ENCODE measurements at places on chromosomes 4 and X.

DNA sequence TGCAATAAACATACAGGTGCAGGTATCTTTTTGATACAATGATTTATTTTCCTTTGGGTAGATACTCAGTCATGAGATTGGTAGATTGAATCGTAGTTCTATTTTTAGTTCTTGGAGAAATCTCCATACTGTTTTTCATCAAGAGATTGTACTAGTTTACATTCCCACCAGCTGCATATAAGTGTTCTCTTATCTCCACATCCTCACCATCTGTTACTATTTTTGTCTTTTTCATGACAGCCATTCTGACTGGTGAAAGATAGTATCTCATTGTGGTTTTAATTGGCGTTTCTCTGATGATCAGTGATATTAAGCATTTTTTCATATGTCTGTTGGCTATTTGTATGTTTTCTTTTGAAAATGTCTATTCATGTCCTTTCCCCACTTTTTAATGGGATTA lies 202.2 kb downstream of the RAPGEF2 start:
- no peak for DNase-seq

DNA sequence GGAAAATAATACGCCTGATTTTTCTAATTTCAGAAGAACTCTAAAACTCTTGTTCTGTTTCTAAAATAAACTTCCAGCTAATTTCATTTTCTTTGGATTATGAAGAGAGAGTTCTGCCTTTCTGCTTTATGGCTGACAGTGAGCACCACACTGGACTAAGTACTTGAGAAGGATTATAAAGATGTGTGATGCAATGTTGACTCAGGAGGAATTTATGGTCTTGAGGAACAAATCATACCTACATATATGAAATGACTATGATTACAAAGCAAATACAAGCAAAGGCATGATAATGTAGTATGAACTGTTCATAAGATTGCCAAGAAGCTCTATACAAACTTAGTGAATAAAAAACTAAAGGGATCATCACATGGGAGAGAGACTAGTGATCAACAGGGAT lies 13.0 kb upstream of the SLC25A5 start:
- DNase-seq = peak; percentile 25

DNA sequence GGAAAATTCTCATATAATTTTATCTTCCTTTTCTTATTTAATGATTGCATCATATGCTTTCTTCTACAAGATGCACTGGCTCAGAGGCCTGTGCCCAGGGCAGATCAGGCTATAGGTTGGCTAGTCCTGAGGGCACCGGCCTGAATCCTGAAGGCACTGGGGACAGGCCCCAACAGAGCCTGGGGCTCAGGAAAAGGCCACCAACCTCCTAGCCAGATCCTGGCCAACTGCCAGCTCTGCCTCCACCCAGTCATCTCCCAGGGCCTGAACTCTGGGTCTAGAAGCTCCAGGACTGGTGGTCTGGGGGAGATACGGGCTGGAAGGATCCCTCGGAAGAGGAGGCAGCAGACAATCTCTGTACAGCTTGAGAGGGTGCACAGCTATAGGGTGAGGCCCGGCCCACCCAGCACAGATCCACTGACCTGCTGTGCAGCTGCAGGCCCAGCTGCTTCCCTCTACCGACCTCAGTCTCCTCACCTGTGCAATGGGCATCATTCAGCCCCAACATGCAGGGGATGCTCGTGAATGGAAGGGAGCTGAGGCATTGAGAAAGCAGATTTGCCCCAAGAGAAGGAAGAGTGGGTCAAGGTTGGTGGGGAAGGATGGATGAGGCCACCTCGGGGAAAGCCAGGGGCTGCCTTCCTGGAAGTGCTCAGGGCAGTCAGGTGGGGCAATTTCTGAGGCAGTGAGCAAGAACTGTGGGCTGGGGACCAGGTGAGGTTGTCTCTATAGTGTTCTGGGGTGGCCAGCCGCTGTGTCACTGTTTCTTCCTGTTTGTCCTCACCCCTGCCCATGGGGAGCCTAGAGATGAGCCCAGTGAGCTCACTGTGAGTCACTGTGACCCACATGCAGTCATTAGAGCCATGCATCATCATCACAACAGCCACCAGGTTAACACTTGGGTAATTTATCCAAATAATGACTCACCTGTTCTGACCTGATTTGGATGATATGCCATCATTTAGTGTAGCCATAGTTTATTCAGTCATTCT lies 22.4 kb upstream of the XAGE2 start:
- no peak for DNase-seq

DNA sequence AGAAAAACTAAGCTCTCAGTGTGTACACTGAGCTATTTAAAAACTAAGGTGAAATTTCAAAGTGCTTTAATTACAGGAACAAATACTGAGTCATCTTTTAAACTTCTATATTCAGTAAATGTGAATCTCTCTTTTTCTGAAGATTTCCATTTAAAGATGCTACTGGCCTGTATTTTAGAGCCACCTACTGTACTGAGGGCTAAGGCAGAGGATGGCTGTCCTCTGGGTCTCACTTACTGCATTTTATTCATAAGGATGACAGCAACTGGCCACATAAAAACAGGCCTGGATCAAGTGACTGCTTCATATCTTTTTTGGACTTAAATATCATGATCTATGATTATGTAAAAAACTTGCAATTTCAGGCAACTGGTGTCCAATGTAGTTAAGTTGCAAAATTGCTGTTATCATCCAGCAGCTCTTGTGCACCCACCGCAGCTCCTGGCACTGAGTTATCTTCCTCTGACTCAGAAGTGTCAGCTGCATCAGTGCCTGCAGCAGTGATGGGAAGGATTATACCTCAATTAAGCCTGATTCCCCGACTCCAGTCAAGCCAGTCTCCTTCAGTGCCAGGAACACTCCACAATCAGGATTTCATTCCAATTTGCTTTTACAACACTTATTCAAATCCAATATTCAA lies 1073.7 kb downstream of the PDHA2 start:
- peak; percentile 47 for DNase-seq

DNA sequence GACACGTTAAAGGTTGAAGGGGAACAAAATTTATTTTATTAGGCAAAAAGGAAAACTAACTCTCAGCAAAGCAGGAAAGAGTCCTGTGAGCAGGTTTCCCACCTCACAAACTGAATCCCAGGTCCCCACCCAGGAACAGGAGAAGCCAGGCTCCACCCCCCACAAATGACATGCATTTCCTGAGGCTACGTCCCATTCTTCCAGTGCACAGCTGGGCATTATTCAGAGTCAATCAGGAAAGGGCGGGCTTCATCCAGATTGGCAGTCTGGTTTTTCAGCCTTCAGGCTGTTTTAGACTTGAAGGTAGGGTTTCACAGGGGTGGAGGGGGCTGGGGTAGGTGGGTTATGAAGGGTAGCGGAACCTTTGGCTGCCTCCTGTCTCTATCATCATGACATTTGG lies 11.9 kb upstream of the ASIC5 start:
- no peak for DNase-seq

DNA sequence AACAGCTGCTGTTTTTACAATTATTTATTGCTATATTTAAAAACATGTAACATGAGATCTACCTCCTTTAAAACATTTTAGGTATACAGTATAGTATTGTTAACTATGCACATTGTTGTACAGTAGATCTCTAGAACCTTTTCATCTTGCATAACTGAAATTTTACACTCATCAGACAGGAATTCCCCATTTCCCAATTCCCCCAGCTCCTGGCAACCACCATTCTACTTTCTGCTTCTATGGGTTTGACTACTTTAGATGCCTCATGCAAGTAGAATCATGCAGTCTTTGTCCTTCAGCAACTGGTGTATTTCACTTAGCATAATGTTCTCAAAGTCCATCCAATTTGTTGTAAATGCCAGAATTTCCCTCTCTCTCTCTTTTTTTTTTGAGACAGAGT lies 9.7 kb upstream of the LSM6 start:
- peak; percentile 47 for DNase-seq

DNA sequence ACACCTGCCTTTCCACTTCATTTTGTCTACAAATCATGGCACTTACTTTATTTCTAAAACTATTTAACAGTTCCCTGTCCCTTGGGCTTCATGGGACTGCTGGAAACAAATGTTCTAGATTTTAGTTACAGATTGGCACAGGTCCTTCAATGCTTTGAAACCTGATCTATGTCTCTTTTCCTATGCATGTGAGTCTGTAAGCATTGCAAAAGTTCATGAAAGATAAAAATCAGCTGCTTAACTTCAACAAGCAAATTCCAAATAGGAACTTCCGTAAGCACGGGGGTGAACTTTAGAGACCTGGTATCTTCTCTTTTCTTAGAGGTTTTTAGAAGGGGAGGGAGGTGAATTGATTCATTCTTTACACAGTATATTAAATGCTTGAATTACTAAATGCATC lies 9.5 kb downstream of the LGI2 start:
- peak; percentile 8 for DNase-seq

All from fibroblast of lung (primary cell).